ENCODE measurements at places on chromosomes 4 and X. TPM values are rescaled to one million over a fixed set of nuclear protein-coding genes. Genes with fewer than 3 reads are reported as not detected.

The BEX1 gene
- not detected for total RNA-seq

The OTUD6A gene
- total RNA-seq: not detected

The MAGEC1 gene
- 1.4 TPM for total RNA-seq

The CT47C1 gene
- total RNA-seq: not detected

The MAB21L2 gene
- total RNA-seq: not detected

DNA sequence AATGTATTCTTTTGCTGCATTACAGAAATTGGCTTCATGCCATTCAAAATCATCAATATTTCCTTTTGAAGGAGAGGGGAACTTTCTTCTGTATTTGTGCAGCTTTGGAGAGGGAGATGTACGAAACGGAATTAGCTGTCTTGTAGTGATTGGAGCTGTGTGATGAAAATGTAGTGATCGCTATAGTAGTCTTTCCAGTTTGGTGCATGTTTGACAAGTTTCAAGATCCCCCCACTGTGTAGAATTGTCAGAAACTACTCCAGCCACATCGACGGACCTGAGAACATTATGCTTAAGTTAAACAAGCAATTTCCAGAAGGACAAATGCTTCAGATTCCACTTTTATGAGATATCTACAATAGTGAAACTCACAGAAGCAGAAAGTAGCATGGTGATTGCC is 21.6 kb upstream of the MAGEA1 start:
- H3K36me3 ChIP-seq: no peaks in the 10 kb centered on the region
- H3K4me1 ChIP-seq: no peaks in the 10 kb centered on the region
- no peak overlapping the region for H3K4me3 ChIP-seq
- no peak for DNase-seq
- no peak overlapping the region for H3K27ac ChIP-seq

- H3K27ac ChIP-seq: no peak overlapping the region
- H3K27me3 ChIP-seq: no peaks in the 10 kb centered on the region
- peaks cover 11% of the 10 kb centered on the region for H3K4me1 ChIP-seq
- H3K4me3 ChIP-seq: no peak overlapping the region
Observed at GRCh38 chr4:156763511-156763910, 208.1 kb downstream of the PDGFC start.

GRCh38 chr4:2396781-2397368 is 21.6 kb downstream of the ZFYVE28 start:
- H3K4me1 ChIP-seq: peaks cover 3% of the 10 kb centered on the region
- H3K4me3 ChIP-seq: no peak overlapping the region
- DNase-seq: no peak
- H3K27ac ChIP-seq: no peak overlapping the region

- H3K36me3 ChIP-seq: no peaks in the 10 kb centered on the region
- H3K4me3 ChIP-seq: no peak overlapping the region
- no peaks in the 10 kb centered on the region for H3K4me1 ChIP-seq
- DNase-seq: no peak
Observed at GRCh38 chrX:31837445-31838049, 765.7 kb upstream of the FTHL17 start.

All from SJCRH30 (cell line).